ENCODE measurements at places on chromosomes 12 and 14.

GRCh38 chr14:92724516-92725340, 23.7 kb downstream of the LGMN start:
- DNase-seq, result peak; percentile 41

DNA sequence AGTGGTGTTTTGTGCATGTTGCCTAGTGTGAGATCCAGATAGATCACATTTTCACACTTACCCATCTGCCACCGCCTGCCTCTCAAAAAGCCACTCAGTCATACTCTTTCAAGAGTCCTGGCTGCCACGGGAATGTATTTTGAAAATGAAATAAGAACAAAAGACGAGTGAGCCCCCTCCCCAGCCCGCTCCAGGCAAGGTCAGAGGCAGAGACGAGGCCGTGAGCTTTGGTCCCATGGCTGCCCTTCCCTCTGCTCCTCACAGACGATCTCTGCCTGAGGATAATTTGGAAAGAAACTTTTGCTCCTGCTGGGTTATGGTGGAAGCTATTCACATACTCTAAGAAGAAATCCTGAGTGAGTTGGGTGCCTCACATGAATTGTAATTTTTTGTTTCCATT, 924.3 kb downstream of the BCL11B start:
- DNase-seq, result no peak

DNA sequence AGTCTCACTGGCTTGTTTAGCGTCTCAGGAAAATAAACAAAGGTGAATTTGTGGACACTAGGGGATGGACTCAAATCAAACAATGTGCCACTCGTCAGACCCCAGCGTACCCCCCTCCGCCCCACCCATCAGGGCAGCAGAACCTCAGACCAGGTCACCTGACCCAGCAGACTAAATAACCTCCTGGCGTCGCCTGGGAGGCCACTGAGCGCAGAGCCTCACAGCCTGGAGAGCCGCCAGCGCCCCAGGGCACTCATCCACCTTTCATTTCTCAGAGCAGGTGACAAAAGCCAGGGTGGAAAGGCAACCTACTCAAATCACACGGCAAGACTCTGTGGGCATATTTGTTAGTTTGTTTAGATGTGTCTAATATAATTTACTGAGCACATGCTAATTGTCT, 100.9 kb downstream of the DICER1 start:
- DNase-seq, result no peak

DNA sequence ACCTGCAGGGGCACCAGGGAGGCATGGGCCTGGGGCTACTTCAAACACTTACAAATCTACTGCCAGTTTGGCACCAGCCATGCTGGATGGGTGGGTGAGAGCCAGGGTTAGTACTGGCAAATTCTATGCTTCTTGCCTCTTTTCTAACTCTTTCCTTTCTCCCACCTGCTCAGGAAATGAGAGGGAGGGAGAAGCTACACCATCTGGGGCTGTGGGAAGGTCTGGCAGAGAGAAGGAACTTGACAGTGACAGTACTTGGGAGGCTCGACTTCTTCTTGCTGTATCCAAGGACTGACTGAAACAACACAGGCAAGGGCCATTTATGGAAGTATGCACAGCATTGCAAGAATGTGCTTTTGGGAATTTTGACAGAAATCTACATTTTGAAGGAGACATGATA, 149.6 kb upstream of the DYRK2 start:
- DNase-seq, result no peak

DNA sequence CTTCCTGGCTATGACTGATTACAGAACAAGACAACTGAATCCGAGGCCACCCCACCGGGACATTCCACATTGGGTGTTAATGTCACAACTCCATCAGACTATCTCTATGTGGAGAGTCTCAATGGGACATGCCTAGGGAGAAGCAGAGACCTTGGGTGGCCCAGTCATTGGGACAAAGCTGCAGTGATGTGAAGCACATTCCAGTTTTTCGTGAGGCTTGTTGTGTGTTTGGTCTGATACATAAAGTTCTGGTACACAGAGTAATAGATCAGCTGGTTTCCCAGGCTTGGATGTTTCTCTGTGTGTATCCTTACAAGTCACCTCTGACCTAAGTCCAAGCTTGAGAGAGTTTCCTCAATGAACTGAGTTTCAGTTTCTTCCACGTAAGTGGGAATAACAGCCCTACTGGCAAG, 42.3 kb downstream of the CPM start:
- no peak for DNase-seq

DNA sequence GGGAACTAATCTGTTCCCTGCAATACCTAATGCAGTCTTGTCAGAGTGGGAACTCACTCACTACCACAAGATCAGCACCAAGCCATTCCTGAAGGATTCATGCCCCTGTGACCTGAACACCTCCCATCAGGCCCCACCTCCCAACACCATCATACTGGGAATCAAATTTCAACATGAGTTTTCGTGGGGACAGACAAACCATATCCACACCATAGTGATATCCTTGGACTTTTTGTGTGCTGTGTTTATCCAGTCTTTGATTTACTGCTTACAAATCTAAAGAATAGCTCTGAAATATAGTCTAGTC, 243.5 kb downstream of the FBXL14 start:
- DNase-seq, result no peak

- peak; percentile 42 for DNase-seq
Measured at GRCh38 chr12:13941258-13942249, 39.8 kb downstream of the GRIN2B start.

- DNase-seq, result no peak
Measured at GRCh38 chr14:60670989-60671388, 21.7 kb upstream of the SIX1 start.

DNA sequence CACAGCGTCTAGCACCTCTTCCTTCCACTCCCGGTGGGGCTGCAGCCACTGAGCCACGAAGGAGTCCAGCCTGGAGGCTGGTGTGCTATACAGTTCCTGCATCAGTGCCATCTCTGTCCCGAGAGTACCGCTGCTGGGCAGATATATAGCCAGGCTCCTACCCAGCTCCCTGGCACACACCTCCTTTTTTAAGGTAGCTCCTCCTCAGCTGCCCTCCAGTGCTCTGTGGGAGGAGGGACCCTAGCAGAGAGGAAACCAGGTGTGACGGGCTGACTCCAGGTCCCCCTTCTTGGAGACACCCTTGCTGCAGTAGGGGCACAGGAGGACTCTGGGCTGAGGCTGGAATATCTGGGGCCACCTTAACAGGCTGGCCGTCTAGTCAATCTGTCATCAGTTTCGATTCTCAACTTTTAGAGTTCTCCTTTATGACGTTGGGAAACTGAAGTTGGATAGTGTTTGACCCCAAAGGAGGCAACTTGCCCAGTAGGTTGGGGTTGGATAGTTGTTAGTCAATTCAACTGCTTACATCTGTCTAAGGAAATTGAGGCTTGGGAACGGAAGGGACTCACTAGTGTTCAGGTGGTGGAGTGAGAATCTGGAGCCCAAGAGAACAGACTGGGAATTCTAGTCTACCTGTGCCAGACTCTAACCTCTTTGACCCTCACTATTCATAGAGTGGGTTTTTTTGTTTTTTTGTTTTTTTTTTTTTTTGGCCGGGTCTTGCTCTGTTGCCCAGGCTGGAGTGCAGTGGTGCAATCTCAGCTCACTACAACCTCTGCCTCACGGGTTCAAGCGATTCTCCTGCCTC, at the start of gene OASL:
Gene OASL (minus strand): TSS at position 386 of the 808 bp plus-strand sequence. CDS start 275 bp downstream, at position 111.
- DNase-seq, result peak; percentile 57

DNA sequence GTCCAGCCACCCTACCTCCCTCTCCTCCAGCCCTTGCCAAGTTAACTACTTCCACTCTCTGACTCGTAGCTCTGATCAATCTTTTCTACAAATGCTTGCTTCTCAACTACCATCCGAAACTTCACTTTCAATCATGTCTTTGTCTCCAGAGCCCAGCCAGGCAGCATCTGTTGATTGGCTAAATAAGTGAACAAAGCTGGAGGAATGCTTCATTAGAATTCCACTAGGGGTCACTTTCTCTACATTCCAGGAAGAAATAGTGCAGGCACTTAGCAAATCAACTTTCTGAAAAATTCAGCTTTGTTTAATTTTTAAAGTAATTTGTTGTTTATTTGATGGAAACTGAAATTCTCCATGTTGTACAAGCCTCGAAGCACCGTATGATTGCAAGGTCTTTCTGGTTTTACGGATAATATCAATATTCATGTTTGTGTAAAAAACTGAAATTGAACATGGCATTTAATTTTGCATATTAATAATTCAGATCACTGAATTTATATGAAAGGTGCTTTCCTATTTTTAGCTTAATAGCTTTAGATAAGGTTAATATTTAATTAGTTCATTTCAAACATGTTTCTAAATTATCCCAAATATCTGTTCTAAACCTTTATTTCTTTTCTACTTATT, 32.4 kb upstream of the HELB start:
- peak; percentile 70 for DNase-seq

GRCh38 chr12:69918287-69918686, 93.3 kb downstream of the MYRFL start:
- DNase-seq, result no peak

- peak; percentile 21 for DNase-seq
Measured at GRCh38 chr14:76782885-76783566, 21.8 kb downstream of the VASH1 start.

- no peak for DNase-seq
Measured at GRCh38 chr12:120988658-120989057, 10.3 kb downstream of the HNF1A start.

GRCh38 chr14:63428486-63428885, 109.8 kb upstream of the GPHB5 start:
- no peak for DNase-seq

DNA sequence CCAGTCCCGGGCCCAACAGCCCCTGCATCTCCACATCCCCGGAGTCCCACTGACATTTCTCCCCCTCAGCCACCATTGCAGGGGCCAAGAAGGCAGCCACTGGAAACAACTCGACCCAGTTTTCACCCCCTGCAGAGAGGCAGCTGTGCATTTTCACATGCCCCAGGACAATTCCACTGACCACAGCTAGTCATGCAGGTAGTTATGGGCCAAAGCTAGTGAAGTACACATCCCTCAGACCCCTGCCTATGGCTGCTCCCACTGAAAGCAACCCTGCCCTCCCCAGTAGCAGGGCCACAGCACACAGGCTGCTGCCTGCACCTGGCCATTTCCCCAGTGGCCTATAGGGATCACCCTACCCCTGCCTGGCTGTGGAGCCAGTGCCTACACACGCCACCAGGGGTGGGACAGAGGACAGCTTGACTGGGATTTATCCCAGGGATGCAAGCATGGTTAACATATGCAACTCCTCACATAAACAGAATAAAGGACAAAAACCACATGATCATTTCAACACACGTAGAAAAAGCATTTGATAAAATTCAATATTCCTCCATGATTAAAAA, 154.0 kb downstream of the NDUFA12 start:
- no peak for DNase-seq

- peak; percentile 80 for DNase-seq
Measured at GRCh38 chr14:68621400-68622365, 171.2 kb downstream of the ZFP36L1 start.

- DNase-seq, result peak; percentile 7
Measured at GRCh38 chr12:22377731-22378496, 43.4 kb upstream of the ST8SIA1 start.

GRCh38 chr12:105454688-105455087, 124.2 kb downstream of the C12orf75 start:
- DNase-seq, result no peak

GRCh38 chr14:105088812-105089745, 23.8 kb upstream of the GPR132 start:
- DNase-seq, result no peak

DNA sequence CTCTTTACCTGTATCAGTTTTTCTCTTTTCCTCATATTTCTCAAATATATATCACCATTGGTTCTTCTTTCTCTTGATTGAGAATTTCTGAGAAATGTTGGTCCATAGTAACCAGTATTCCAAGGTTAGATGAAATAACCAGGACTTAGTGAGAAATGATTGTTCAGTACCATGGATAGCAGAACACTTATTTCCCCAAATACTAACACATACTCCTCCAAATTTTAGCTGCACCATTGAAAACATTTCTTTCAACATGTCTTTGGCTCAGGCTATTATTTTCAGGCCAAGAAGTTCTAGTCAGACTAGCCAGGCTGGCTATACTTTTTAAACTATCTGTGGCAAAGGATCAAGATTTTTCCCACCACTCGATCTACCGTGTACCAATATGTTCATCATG, 113.3 kb downstream of the PTPRO start:
- DNase-seq, result peak; percentile 39

GRCh38 chr12:94561943-94562411, 88.4 kb downstream of the TMCC3 start:
- no peak for DNase-seq

- no peak for DNase-seq
Measured at GRCh38 chr12:94286583-94287244, 138.3 kb downstream of the PLXNC1 start.

DNA sequence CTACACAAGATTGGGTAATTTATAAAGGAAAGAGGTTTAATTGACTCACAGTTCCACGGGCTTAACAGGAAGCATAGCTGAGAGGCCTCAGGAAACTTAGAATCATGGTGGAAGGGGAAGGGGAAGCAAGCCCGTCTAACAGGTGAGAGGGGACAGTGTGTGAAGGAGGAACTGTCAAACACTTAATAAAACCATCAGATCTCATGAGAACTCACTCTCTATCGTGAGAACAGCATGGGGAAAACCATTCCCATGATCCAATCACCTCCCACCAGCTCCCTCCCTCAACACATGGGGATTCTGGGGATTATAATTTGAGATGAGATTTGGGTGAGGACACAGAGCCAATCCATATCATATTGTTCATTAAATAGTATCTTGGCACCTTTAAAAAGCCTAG, 56.1 kb downstream of the EPS8 start:
- DNase-seq, result no peak

DNA sequence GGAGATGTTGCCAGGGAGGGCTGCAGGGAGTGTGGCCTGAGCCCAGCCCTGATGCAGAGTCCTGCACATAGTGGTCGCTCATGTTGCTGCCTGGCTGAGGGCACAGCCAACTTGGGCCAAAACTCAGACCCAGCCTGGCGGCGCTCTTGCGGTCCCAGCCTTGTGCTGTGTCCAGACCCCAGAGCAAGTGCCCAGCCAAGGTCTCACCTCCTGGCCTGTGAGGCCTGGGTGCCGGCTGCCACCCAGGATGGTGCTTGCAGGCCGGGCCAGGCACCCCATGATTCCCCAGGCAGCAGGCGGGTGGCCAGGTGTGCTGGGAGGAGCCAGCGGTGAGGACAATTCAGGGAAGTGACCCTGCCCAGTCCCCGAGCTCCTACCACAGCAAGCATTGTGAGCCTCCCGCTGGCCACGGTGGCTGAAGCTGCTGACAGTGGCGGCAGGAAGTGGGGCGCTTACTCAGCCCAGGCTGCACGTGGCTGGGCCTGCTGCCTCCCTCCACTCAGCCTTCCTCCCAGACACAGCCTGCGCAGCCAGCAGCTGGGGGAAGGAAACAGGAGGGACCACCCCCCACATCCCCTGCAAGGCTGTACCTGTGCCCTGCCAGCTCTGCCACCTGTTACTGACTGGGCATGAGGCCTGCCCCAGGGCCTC, 17.7 kb upstream of the PGF start:
- peak; percentile 47 for DNase-seq

- peak; percentile 26 for DNase-seq
Measured at GRCh38 chr12:94689646-94690036, 39.3 kb upstream of the TMCC3 start.

- no peak for DNase-seq
Measured at GRCh38 chr14:90999299-90999698, 61.1 kb downstream of the RPS6KA5 start.

Measured in fibroblast of pulmonary artery (primary cell).